Right cardiac atrium (tissue), 5 donors: ENCODE measurements at places on chromosomes 4 and X. TPM values are rescaled to one million over a fixed set of nuclear protein-coding genes. Genes with fewer than 3 reads are reported as not detected.

The GC gene
- not detected for total RNA-seq

DNA sequence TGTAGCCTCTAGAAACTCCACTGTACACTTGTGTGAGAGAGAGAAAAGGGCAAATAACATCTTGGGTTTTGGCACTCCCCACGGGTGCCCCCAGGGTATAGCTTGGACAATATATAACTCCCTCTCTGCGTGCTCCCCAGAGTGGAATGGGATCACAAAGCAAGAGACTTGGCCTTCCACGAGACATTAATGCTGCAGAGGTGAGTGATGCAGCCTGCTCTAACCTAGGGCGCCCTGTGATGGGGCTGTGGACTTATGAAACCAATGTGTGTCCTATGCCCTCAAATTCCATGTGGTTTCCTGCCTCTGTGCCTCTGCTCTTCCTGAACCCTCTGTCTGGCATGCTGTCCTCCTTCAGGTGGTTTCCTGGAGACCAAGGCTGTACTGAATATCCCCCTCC lies 22.0 kb upstream of the FAM9C start:
- DNase-seq, result no peak

DNA sequence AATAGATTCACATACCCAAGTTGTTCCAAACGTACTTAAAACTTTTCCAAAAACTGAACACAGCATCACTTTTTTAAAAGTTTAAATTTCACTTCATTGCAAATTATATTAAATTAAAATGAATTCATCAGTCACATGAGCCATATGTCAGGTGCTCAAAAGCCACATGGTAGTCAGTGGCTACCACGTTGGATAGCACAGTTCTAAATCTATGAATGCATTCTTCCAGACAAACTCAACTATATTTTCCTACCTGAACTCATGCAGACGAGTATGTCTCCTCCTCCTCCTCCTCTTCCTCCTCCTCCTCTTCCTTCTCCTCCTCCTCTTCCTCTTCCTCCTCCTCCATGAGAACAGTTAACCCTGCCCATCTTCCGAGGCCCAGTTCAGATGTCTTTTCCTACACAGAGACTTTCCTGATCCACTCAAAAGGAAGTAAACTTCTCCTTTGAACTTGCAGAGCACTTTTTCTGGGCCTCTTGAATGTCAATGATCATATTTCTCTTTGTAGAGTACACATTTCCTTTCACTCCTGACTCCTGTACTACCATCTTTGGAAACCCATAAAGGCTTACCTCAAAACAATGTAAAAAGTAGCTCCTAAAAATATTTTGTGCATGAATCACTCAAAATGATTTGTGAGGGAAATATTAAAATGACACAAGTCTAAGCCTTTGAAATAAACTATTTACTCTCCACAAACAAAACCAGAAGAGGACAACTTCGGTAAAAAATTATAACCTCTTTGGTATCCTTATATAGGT lies 172.6 kb downstream of the AMELX start:
- no peak for DNase-seq

The TECRL gene
- total RNA-seq, result 824 TPM

DNA sequence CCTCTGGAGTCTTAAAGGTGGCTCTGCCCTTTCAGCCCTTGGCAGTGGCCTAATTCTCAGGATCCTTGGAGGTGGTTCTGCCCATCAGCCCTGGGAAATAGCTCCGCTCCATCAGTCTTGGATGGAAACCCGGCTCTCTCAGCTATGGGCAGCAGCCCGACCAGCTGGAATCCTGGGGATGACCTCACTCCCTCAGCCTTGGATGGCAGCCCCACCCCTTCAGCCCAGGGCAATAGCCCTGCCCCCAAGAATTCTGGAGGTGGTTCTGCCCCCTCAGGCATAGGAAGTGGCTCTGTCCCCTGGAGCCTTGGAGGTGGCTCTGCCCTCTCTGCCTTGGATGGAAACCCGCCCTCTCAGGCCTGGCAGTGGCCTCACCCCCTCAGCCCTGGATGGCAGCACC lies 127.7 kb downstream of the RBMX2 start:
- DNase-seq, result no peak

- DNase-seq, result no peak
These were observed 10.3 kb upstream of the TRMT2B start for GRCh38 chrX:101062176-101062575.
